ENCODE measurements at places on chromosomes 4 and X. TPM values are rescaled to one million over a fixed set of nuclear protein-coding genes. Genes with fewer than 3 reads are reported as not detected.

BTK gene
- total RNA-seq = 7.8 TPM

MTMR8 gene
- total RNA-seq = 4.3 TPM

TRMT44 gene
- 18.1 TPM for total RNA-seq

CENPVL1 gene
- total RNA-seq = not detected

DIPK2B gene
- 25.2 TPM for total RNA-seq

IL21 gene
- not detected for total RNA-seq

IL1RAPL2 gene
- not detected for total RNA-seq

ZNF280C gene
- 5.0 TPM for total RNA-seq

FGFR3 gene
- total RNA-seq = 1.2 TPM

TDO2 gene
- total RNA-seq = not detected

LONRF3 gene
- total RNA-seq = 8.4 TPM

FAM47E gene
- total RNA-seq = 2.4 TPM

DCAF12L2 gene
- not detected for total RNA-seq

CABS1 gene
- not detected for total RNA-seq

DDX60 gene
- 19.1 TPM for total RNA-seq

S100P gene
- total RNA-seq = 1.9 TPM
